ENCODE measurements at places on chromosomes 7 and 10.

DNA sequence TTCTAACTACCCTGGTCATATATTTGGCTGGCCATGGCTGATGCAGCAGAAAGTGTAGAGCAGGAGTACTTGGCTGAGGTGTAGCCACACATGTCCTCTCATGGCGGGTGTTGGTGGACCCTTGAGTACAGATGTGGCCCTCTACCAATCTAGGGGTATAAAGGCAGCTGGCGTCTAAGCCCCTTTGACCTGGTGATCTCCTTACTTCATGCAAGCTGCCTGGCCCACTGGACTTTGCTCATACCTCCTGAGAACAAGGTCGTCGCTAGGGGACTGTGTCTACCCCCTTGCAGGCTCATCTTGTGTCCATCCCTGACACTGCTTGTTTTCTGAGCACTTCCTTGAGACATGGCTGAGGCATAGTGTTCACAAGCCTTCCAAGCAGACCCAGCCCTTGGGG lies 287.8 kb downstream of the RPS24 start:
- no peak for DNase-seq

- no peak for DNase-seq
These were observed 61.7 kb downstream of the VOPP1 start for GRCh38 chr7:55510621-55511020.

DNA sequence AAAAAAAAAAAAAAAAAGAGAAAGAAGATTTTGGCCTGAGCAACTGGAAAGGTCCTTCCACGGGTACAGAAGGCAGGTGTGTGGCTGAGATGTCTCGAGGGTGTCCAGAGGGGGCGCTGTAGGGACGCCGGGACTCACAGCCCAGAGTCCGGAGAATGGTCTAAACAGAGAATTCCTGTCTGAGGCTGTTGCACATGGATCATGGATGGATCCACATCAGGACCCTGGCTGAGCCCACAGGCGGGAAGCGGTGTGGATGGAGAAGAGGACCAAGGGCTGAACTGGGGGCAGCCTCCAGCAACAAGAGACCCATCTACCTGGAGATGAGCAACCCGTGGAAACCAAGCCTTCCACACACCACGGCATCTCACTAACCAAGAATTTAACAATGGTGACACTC lies 55.0 kb downstream of the PKD1L1 start:
- DNase-seq: no peak

GRCh38 chr10:124287071-124287685 lies 131.5 kb downstream of the OAT start:
- DNase-seq: no peak

- DNase-seq: no peak
These were observed 645 bp upstream of the COPG2 start for GRCh38 chr7:130669085-130669700.

DNA sequence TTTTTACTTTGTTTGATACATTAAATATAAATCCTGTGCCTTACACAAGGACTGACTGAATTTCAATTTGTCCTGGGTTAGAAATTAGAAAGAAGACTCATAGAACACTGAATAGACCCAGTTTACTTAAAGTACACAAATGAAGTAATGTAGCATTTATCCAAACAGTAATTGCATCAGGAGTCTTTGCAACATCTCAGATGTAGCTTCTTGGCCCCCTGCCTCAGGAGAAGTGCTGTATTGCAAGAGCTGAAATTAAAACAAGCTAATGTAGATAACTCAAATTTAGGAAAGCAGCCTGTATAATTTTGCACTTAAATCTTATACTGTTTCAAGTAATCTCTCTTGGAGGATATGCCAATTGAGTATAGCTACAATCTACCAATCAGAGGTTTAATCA lies 54.3 kb upstream of the KCND2 start:
- DNase-seq: no peak

GRCh38 chr7:14071045-14071444 lies 81.6 kb upstream of the ETV1 start:
- DNase-seq: no peak
